Fibroblast of skin of left biceps (primary cell): ENCODE measurements at places on chromosomes 7 and 10.

GRCh38 chr10:126179637-126180036 lies 208.6 kb downstream of the ADAM12 start:
- no peak for DNase-seq

- no peak for DNase-seq
These were observed 296.2 kb upstream of the SMIM30 start for GRCh38 chr7:113414401-113415035.

- DNase-seq, result no peak
These were observed 61.2 kb downstream of the LRGUK start for GRCh38 chr7:134188311-134188710.

GRCh38 chr7:47611045-47611511 lies 29.2 kb upstream of the TNS3 start:
- DNase-seq, result no peak

- DNase-seq, result no peak
These were observed 767.2 kb downstream of the REEP3 start for GRCh38 chr10:64288404-64288803.

- no peak for DNase-seq
These were observed 35.7 kb downstream of the OR13A1 start for GRCh38 chr10:45279682-45280081.

DNA sequence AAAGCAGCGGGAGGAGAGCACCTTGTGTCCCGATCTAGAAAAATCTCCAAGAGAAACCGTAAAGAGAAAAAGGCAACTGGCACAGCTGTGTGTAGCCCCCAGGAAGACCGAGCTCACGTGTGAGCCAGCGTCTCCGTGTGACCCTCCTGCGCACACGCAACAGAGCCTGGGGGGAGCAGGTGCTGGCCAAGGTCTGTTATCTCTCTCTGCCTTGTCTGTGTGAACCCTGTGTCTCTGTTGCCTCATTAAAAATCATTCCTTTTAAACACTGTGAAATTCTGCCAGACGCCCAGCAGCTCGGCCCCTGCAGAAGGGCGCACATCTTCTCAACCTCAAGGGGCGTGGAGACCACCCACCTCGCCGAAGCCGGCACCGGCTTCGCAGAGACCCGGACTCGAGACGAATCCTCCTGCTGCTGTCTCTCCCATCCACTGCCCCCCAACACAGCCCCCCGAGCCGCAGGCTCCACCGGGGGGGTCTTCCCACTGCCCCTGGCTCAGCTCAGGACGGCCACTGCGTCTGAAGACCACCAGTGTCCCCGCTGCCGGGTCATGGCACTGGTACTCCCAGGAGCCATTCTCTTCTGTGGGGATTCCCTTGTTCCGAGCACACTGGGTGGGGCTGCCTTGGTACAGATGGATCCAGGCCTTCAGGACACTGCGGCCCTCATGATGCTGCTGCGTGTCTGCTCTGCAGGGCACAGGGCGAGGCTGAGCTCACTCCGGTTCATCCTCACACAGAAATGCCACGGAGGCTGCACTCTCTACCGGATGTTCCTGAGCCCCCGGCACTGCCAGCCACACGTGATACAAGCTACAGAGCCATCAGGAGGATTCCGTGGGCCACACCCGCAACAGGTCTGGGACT lies 94.3 kb upstream of the DNAAF5 start:
- DNase-seq, result no peak

GRCh38 chr10:120963594-120964220 lies 112.5 kb downstream of the WDR11 start:
- DNase-seq, result no peak

DNA sequence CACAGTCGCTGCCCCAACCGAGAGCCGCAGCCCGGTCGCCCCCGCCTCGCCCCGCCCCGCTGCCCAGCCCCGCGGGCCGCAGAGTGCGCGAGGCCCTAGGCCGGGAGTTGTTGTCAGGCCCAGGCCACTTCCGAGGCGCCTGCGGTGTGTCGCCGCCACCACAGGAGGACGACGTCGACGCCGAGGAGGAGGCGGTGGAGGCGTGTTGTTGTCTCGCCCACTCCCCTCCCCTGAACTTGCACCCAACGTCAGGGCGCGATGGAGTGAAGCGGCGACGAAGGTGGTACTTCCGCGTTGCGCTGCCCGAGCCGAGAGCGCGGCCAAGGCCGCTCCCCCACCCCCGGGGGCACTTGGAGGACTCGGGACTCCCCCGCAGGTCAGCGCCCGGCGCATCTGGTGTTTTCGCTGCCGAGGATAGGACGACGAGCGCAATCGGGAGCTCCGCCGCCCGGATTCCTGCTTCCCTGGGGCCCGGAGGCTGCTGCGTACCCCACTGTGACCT lies at the start of gene CDK13:
Gene CDK13, plus strand, starts transcription at position 286 of the 502 bp plus-strand sequence. CDS start 386 bp downstream, outside the sequence.
- DNase-seq, result peak; percentile 21

DNA sequence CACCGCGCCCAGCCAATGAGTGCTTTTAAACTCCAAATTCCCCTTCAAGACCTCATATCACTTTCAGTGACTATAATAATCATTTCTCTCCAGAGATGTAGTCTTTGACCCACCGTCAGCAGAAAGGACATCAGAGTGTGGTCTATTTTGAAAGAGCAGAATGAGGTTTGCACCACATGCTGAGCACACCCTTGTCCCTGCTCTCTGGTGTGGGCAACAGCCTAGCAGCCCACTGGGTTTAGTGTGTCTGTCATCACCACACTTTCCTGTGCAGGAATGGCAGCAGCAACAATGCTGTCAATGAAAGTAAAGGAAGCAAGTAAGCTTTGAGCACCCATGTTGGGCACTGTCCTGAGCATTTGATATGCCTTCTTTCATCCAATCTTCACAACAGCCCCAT lies 122.4 kb downstream of the PLXNA4 start:
- no peak for DNase-seq

- peak; percentile 63 for DNase-seq
These were observed 45.1 kb downstream of the CYTH3 start for GRCh38 chr7:6227294-6227846.

DNA sequence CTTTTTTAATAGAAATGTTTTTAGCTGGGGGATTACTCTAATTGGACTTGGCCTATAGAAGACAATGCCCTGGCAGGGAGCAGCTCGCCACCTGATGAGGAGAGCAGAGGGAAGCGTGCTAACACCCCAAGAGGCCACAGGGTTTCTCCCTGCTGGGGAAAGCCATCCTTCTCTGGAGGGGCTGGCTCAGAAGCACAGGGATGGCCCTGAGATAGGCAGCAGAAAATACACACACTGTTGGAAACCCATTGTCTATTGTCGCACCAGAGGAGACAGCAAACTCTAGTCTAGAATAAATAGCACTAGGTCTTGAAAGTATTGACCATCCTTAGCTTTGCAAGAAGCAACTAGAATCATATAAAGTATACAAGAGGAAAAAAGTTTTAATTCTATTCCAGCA lies 5.4 kb downstream of the COBL start:
- no peak for DNase-seq

- no peak for DNase-seq
These were observed 58.0 kb downstream of the STK31 start for GRCh38 chr7:23768022-23768421.

GRCh38 chr10:124736491-124737136 lies 7.6 kb downstream of the FAM53B start:
- DNase-seq, result no peak

DNA sequence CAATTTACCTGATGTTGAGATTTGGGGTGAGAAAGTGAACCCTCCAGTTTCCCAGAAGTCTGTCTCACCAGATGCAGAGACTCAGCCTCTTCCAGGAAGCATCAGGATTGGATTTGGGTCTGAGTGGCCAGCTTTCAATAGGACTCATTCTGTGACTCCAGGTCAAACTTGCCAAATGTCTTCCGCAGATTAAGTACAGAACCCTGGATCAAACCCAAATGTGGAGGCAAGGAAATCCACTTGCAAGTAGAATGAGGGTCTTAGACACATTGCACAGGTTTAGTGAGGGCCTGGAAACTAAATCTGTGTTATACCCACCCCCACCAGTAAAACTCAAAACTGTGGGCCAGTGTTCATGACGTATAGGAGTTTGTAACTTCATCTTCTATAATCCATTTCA lies 372.2 kb upstream of the MGMT start:
- no peak for DNase-seq

GRCh38 chr7:37508118-37508517 lies 59.5 kb upstream of the ELMO1 start:
- DNase-seq, result no peak

- no peak for DNase-seq
These were observed 390.3 kb downstream of the KCNMA1 start for GRCh38 chr10:77247031-77247990.

DNA sequence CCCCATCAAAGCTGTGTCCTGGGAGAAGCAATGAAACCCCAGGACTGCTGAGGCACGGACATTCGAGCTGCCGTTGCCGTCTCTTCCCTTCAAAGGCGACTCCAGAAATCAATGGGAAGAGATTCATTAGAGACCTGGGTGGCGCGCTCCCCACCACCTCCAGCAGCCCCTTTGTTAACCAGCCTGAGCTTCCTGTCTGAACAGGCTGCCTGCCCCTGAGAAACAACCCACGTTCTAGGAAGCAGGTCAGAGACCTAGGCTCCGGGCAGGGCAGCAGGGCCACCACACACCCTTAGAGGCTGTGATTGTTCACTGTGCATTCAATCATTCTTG lies 110.9 kb upstream of the PPIF start:
- DNase-seq, result no peak

DNA sequence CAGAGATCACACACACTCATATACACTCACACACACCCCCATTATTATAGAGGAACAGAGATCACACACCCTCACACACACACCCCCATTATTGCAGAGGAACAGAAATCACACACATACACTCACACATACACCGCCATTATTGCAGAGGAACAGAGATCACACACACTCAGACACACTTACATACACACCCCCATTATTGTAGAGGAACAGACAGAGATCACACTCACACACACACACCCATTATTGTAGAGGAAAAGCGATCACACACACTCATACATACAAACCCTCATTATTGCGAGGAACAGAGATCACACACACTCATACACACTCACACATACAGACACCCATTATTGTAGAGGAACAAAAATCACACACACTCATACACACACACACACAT lies 239.0 kb downstream of the BUB3 start:
- no peak for DNase-seq

DNA sequence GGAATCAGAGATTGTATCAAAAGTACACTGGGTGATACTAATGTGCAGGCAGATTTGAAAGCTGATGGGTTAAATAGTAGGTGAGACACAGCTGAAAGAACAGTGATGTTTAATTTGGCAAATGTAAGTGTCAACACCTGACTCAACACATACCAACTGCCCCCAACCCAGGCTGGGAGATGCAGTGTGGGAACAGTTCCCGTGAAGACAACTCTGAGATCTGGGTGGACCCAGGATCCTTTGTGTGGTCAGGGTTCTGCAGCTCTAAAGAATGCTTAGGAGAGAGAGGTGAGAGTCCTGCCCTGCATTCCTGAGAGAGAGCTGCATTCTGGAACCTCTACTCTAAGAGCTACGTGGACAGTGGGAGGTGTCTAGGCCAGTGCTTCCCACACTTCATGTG lies 479.7 kb downstream of the RPS24 start:
- DNase-seq, result no peak

- no peak for DNase-seq
These were observed 39.7 kb downstream of the MTPAP start for GRCh38 chr10:30309403-30309802.

DNA sequence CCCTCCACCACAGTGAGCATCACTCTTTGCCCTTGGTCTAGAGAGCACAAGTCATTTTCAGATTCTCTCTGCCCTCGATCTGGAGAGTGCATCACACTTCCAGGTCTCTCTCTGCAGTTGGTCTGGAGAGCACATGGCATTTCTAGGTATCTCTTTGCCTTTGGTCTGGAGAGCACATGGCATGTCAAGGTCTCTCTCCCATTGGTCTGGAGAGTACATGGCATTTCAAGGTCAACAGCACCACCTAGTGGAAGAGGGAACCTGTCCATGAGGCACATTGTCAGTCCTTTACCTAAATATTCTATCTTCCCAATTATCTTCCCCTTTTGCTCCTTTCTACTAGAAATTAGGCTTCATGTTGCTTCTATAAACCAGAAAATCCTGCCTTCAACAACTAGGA lies 1139.4 kb downstream of the XPNPEP1 start:
- DNase-seq, result no peak

DNA sequence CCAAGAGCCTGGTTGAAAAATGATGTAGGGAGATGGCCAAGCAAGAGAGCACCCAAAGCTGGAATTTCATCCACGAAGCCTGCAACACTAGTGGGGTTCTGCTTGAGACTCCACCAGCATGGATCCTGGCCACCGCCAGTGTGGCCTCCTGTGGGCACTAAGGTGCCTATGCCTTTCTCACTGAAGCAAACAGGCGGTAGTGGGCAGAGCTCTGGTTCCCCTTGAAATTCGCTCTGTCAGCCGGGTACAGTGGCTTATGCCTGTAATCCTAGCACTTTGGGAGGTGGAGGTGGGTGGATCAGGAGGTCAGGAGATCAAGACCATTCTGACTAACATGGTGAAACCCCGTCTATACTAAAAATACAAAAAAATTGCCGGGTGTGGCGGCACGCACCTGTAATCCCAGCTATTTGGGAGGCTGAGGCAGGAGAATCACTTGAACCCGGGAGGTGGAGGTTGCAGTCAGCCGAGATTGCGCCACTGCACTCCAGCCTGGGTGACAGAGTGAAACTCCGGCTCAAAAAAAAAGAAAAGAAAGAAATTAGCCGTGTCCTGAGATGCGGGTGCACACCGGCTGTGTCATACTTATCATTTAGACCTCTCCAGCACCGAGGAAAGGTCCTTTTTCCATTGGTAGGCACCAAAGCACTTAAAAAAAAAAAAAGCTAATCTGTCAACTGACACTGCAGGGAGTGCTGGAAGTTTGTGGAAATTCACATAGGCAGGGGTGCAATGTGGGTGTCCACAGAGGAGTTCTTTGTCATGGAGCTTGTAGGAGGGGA lies 28.3 kb downstream of the CCM2 start:
- no peak for DNase-seq

DNA sequence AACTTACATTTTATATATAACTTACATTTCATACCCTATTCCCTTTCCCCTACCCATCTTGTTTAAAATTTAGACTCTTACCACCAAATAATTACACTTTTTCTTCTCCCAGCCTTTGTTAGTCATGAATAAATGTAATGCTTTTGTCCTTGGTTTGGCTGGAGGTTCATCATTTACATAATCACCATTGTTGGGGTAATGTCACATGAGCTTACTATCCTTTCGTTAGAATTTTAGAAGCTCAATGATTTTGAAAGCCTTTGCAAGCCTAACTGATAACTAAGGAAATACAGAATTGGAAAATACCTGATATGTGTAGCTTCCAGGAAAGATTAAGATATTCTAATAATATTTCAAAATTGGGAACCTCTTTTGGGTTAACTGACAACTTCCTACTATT lies 171.7 kb downstream of the PLXDC2 start:
- no peak for DNase-seq

DNA sequence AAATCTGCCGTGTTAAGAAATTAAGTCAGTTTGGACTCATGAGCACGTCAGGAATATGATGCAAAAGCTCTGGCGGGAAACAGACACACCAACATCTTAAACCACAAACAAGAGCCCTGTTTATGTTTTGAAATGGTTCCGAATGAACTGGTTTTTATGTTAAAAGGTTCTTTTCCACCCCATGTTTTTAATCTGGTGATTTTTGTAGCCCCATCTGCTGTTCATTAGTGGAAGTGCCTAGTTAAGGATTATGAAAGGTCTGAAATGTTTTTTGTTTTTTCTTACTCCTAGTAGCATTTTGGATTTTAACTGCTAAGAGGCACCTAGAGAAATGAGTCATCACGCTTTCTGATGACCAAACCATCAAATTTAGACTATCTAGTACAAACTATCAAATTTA lies 404.1 kb upstream of the MKI67 start:
- DNase-seq, result no peak

- no peak for DNase-seq
These were observed 4.7 kb upstream of the FRMPD2 start for GRCh38 chr10:48279081-48279751.
